ENCODE measurements at places on chromosomes 3 and 15. TPM values are rescaled to one million over a fixed set of nuclear protein-coding genes. Genes with fewer than 3 reads are reported as not detected.
A peak's percentile ranks its signal among the peaks of the same experiment; 100 is the strongest.

- DNase-seq, result no peak
Observed at GRCh38 chr3:126128504-126129397, 44.8 kb upstream of the SLC41A3 start.

- peak; percentile 17 for DNase-seq
Observed at GRCh38 chr3:140113996-140114788, 179.2 kb downstream of the CLSTN2 start.

- no peak for DNase-seq
Observed at GRCh38 chr3:4845882-4846281, 133.4 kb upstream of the BHLHE40 start.

DNA sequence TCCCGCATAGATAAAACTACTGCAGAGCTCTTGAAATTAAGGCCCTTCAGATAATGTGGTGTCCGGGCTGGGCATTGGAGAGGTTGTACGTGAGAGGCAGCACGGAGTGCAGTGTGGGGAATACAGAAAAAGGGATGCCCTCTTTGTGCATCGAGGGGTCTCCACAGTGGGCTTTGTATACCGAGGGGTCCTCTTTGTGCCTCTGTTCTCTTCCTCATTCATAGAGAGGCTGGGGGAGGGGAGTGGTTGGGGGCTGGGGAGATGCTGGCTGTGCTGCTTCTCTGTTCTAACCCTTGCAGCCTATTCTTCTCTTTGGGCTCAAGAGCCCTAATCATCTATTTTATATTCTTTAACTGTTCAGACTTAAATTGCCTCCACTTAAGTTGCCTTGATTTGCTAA lies 74.3 kb upstream of the NDN start:
- no peak for DNase-seq

- no peak for DNase-seq
Observed at GRCh38 chr3:122298239-122298638, 26.8 kb upstream of the CSTA start.

DNA sequence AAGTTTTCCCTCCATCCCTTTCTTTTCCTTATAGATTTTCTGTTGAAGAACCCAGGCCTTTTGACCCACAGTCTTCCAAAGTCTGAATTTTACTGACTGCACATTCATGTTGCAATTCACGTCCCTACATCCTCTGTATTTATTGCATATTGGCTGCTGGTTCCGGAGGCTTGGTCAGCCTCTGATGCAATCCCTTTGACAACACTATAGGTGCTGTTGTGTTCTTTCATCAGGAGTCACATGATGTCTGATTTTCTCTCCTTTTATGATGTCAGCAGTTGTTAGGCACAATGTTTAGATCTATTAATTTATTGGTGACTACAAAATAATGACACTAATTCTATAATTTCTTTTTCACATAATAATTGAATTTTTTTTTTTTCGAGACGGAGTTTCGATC lies 8.7 kb downstream of the CYP1A1 start:
- no peak for DNase-seq

DNA sequence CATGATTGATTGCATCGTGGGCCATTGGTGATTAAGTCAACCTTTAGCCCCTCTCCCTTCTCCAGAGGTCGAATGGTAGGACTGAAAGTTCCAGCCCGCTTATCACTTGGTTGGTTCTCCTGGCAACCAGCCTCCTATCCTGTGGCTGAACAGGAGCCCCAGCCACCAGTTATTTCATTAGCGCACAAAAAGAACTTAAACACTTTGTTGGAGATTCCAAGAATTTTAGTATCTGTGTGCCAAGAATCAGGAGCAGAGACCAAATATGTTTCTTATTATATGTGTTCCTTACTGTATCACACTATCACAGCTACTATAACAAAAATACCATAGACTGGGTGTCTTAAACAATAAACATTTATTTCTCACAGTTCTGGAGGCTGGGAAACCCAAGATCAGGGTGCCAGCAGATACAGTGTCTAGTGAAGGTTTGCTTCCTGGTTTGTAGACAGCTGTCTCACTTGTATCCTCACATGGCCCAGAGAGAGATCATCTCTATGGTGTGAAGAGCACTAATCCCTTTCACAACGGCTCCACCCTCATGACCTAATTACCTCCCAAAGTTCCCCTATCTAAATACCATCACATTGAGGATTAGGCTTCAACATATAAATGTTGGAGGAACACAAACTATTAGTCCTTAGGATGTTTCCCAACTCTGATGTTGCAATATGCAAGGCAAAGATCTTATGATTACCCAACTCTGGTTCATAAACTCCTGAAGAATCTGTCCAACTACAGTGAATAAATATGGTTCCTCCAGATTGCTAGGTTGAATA lies 30.5 kb upstream of the APH1B start:
- DNase-seq, result peak; percentile 16

GRCh38 chr15:99087405-99087943 lies 17.4 kb upstream of the SYNM start:
- no peak for DNase-seq

DNA sequence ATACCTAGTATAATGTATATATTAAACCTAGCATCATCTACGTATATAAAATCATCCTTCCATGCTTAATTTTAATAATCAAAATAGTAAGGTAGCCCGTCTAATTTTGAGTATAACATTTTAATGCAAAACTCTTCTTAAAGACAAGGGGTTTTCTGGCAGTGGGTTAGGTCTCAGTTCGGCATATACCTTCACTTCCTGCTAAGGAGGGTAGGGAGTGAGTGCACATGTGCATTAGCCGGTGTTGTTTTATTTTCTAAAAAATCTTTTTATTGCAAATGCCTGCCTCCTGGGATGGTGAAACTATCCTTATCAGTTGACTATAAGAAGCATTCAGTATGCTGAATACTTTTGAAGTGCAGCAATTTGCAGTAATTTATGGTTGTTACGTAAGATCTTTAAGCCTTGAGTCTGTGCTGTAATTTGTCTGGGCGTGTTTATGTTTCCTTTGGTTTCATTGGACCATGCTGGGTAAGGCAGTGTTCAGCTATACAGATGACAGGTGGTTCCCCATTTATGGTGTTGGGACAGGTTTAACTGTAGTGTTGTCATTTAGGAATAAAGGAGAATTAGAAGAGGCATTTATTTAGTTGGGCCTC lies 11.7 kb downstream of the ARHGEF26 start:
- no peak for DNase-seq

Gene GP5
- not detected for total RNA-seq

Gene TNK2
- 26.0 TPM for total RNA-seq

Gene MLF1
- not detected for total RNA-seq

DNA sequence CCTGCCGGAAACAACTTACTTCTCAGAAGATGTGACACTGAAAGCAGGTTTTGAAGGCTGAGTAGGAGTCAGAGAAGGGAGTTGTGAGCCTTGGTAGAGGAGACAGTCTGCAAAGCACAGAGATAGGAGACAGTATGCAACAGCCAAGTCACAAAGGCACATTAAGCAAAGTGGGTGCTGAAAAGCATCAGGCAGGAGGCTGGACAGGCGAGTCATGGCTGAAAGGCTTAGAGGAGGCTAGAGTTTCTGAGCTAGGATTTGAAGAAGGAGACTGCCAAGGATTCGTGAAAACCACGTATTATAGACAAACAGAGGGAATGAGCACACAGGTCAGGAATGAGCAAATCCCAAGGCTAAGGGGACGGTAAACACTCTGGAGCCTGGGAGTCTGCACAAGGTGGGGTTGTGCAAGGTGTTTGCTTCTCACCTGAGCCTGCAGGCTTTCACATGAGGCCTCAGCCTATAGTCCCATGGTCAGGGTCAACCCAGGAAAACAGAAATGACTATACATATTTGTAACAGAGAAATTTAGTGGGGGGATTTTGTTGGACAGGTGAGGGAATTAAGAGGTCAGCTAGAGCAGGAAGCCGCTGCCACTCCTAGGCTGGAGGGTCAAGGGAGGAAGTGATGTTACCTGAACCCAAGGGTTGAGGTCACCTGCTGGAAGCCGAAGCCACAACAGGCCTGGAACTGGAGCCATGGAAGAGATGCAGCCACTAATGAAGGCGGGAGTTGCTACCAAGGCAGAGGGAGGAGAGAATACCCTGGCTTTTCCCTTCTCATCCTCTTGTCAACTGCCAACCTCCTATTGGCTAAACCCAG lies 23.1 kb upstream of the TRIM71 start:
- DNase-seq, result no peak

DNA sequence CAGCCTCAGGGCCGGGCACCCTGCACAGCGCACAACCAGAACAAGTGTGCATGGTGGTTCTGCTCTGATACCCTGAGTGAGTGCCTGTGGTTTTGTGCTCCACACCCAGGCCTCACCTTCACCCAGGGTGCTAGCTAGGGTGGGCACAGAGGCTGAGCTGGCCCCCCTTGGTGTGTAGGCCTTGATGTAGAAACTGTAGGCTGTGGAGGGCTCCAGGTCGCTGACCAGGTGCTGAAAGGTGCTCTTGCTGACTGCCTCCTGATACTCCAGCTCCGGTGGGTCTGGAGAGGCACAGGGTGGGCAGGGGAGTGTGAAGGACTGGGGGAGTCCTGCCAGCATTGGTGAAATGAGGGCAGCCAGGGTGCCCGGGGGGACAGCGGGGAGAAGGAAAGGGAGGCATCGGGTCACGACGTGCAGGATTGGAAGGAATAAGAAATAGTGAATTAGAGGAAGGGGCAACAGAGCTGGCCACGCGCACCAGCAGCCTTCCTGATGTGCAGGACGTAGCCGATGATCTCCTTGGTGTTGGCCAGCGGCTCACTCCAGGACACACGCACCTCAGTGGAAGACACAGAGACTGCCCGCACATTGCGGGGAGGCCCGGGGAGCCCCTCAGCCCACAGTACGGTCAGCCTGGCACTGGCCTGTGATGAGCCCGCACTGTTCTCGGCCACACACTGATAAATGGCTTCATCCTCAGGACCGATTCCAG lies 26.6 kb downstream of the RNU5B-1 start:
- DNase-seq, result no peak

DNA sequence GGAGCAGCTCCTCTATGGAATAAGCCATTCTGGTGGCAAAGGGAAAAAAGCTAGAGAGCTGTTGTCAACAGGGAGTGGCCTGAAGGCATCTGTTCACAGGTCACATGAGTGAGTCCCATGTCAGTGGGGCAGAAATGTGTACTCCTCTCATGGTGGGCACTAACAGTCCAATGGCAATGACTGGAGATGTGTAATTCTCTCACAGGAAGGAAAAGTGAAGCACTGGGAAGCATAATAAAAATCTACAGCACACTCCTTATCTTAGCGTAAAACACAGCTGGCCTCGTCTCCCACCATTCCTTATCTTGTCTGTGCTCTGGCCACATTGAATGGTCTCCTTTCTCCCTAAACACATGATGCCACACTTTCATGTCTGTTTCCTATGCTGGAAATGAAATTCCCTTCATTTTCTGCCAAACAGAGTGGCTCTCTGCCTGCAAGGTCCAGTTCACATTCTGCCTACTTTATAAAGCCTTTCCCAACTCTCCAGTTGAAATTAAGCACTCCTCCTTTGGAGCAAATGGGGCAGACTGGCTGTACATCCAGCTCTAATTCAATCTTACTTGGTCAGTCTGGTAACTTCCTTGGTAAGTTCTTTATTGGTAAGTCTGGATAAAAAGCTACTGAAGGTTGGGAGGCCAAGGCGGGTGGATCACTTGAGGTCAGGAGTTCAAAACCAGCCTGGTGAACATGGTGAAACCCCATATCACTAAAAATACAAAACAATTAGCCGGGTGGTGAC lies 139.8 kb downstream of the RPL22L1 start:
- no peak for DNase-seq

- DNase-seq, result peak; percentile 70
Observed at GRCh38 chr3:136750209-136750896, 1.8 kb downstream of the STAG1 start.

Gene ADAMTSL3
- total RNA-seq, result not detected

Gene KLHL18
- total RNA-seq, result 33.0 TPM

- DNase-seq, result peak; percentile 68
Observed at GRCh38 chr3:146589899-146590508, 15.1 kb downstream of the PLSCR5 start.

- DNase-seq, result no peak
Observed at GRCh38 chr15:69045802-69046201, 31.3 kb downstream of the NOX5 start.

DNA sequence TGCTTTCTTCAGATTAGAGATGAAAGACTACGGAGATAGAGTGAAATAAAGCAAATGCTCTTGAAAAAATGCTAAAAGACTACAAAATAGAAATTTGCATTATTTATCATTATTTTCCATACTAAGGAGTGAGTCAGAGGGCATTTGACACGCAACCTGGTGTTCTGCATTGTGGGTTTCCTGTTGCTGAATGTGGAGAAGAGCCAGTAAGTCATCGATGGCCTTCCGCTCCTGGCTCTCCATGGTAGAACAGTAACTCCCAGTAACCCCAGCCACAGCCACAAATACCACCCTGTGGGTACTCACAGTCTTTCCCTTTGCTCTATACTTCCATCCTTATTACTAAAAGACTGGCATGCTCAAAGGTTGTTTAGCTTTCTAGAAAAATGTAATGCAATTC lies 61.5 kb downstream of the CGGBP1 start:
- DNase-seq, result no peak

DNA sequence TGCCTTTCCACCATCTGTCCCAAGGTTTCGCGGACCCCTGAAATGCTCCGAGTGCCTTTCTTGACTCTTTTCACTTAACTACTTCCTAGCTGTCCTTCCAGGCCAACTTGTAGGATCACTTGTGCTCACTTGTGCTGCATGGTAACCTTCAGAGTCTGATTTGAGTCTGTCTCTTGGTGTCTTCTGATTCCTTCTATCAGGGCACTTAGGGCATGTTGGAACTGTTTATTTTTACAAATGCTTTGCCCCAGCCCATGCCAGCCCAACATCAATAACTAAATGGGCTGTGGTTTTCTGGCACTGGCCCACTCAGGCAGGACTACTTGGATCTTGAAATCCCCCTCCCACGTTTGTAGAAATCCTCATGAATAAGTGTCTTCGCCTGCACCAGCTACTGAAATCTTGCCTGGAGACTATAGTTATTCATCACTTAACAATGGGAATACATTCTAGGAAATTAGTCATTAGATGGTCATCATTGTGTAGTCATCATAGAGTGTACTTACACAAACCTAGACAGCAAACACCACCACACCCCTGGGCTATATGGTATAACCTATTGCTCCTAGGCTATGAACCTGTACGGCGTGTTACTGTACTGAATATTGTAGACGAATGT lies 123.1 kb upstream of the STRIT1 start:
- no peak for DNase-seq

DNA sequence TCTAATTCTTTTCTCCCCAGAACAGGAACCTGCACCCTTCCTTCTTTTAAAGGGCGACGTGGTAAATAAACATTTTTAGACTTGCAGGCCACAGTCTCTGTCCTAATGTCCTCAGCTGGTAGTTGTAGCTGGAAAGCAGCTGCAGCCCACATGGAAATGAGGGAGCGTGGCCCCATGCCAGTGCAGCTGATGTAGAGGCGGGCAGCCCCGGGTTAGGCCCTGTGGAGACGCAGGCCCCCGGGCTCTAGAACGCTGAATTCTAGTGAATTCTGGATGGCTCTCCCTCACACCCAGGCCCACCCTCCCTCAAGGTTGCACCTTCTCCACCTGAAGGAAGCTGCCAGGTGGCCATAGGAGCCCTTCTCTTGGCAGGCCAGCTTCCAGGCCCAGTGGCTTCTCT lies 52.3 kb downstream of the PGPEP1L start:
- DNase-seq, result no peak

- no peak for DNase-seq
Observed at GRCh38 chr3:177061369-177061768, 135.9 kb downstream of the TBL1XR1 start.
